ENCODE measurements at places on chromosomes 6 and 20. TPM values are rescaled to one million over a fixed set of nuclear protein-coding genes. Genes with fewer than 3 reads are reported as not detected.

The AIF1 gene
- total RNA-seq, result 13.9 TPM

The TTLL9 gene
- total RNA-seq, result 1.5 TPM

The GSTA3 gene
- not detected for total RNA-seq

The C20orf204 gene
- total RNA-seq, result 0.11 TPM

All from thyroid gland (tissue), 4 donors.